A549 treated with AZD2906 at 1 μM for 4 hours (cell line): ENCODE measurements at places on chromosomes 7 and 10. TPM values are rescaled to one million over a fixed set of nuclear protein-coding genes. Genes with fewer than 3 reads are reported as not detected.

Gene ANK3
- total RNA-seq = 0.51 to 1.2 TPM (median 0.95 TPM) in 5 replicates

Gene DLX6
- total RNA-seq = 0.06 TPM in 1 of 5 replicates, not detected in the others

Gene SUN3
- total RNA-seq = not detected in 5 replicates

Gene GPER1
- 1.4 to 2.0 TPM (median 1.8 TPM) in 5 replicates for total RNA-seq

Gene ADRB1
- total RNA-seq = 0.91 to 1.5 TPM (median 1.3 TPM) in 5 replicates

Gene LIPM
- total RNA-seq = not detected in 5 replicates

Gene ADARB2
- total RNA-seq = 0.06 to 0.17 TPM (median 0.06 TPM) in 3 of 5 replicates, not detected in the others
